ENCODE measurements at places on chromosomes 4 and X.

GRCh38 chr4:752196-752861, 46.7 kb downstream of the PCGF3 start:
- no peak for DNase-seq

DNA sequence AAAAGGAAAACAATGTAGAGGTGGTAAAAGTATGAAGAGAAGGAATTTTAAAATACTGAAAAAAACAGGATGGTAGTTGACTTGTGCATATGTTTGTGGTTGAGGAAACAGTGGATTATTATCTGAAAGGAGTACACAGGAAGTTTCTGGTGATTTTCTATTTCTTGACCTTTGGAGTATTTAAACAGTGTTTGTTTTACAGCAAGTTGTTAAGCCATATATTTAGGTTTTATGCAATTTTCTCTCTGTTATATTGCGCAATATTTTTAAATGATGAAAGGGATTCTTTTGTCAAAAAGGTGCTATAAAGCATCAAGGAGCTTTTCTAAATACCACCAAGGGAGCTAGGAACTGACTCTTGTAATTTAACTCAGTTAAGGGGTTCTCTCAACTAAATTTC, 343.1 kb upstream of the MAOA start:
- peak; percentile 1 for DNase-seq

- DNase-seq, result no peak
These were observed 192.5 kb downstream of the MAML3 start for GRCh38 chr4:139961344-139961946.

DNA sequence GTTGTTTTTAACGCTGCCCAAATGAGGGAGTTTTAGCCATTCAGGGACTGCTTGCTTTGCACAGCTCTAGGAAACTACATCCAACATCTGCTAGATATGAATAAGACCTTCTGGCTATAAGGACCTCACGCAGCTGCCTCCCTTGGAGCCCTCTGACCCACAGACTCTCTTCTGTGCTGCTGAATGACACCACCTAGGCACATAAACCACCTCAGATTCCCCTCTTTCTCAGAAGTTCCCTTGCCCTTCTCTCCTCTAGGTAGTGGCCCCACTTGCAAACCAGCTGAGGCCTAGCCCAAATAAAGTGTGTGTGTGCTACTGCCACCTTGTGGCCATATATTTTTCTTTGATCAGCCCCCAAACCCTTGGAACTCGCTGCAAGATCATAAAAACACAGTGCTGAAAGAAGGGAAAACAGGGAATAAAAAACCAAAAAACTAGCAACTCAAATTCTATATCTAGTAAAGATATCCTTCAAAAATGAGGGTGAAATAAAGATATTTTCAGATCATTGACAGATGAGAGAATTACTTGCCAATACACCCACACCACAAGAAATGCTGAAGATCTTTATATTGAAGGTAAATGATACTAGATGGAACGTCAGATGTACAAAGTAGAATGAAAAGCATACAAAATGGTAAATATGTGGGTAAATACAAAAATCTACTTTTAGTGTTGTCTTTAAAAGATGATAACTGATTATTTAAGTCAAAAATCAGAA, 265.9 kb downstream of the ADAMTS3 start:
- DNase-seq, result peak; percentile 69

DNA sequence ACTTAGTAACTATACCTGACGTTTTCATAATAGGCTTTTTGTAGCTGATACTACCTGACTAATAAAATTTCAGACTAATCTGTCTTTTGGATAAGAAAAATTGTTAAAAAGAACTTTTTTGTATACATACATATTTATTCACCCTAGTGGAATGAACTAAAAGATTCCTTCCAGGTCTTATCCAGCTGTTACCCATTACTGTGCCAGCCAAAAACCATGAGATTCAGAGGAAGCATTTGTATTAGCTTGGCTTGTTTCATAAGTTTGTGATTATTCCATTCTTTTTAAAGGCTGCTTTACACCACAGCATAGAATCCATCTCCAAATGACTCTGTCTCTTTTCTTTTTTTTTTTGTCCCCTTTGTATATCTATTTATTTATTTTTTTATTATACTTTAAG, 149.4 kb downstream of the FAT4 start:
- no peak for DNase-seq

GRCh38 chrX:1476682-1477081, 24.0 kb upstream of the ASMTL start:
- no peak for DNase-seq

- no peak for DNase-seq
These were observed 667.2 kb downstream of the GRID2 start for GRCh38 chr4:92970996-92971395.

GRCh38 chr4:25088093-25088952, 57.6 kb upstream of the LGI2 start:
- DNase-seq, result no peak

GRCh38 chr4:117783716-117784115, 250.6 kb upstream of the NDST3 start:
- peak; percentile 83 for DNase-seq

DNA sequence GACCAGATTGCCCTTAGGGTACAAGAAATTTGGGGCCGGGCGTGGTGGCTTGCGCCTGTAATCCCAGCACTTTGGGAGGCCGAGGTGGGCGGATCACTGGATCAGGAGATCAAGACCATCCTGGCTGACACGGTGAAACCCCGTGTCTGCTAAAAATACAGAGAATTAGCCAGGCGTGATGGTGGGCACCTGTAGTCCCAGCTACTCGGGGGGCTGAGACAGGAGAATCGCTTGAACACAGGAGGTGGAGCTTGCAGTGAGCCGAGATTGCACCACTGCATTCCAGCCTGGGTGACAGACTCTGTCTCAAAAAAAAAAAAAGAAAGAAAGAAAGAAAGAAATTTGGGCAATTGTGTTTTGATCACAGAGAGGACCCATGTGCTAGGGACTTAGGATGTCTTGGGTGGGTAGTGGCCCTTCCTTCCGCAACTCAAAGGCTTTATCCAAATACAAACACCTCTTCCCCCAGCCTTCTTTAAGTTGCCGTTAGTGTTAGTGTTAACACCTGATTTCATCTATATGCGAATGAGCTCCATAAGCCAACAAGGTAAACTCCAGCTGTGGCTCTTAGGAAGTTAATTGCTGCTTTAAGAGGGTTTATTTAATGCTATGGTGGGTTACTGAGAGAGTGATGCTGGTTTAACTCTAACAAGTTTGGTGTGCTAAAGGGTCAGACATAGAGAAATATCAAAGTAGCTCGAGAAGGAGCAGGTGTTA, 8.6 kb upstream of the CCDC110 start:
- DNase-seq, result no peak

GRCh38 chrX:50680990-50681389, 133.0 kb downstream of the SHROOM4 start:
- DNase-seq, result peak; percentile 37

GRCh38 chr4:76010576-76010975, 3.3 kb upstream of the CXCL9 start:
- no peak for DNase-seq

DNA sequence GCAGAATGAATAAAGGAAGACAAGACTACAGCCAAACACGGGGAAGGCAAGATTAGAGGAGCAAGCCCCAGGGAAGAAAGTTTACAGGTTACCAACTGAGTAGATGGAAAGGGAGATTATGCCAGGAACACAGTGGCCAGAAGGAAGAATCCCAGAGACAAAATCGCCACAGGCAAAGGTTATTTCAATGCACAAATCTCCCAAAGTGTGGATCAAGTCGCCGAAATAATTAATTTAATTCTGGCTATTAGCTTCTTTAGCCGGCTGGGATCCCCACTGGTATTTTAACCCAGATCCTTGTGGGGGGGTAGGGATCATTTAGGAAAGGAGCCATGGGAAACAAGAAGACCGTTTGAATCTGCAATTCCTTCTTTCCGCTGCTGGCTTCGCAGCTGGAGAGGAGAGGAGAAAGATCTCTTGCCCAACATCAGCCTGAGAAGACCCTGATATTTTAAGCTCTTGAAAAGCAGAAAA, 171.0 kb downstream of the DHX15 start:
- no peak for DNase-seq

All from SK-MEL-5 (cell line).